ENCODE measurements at places on chromosomes 6 and 20.

DNA sequence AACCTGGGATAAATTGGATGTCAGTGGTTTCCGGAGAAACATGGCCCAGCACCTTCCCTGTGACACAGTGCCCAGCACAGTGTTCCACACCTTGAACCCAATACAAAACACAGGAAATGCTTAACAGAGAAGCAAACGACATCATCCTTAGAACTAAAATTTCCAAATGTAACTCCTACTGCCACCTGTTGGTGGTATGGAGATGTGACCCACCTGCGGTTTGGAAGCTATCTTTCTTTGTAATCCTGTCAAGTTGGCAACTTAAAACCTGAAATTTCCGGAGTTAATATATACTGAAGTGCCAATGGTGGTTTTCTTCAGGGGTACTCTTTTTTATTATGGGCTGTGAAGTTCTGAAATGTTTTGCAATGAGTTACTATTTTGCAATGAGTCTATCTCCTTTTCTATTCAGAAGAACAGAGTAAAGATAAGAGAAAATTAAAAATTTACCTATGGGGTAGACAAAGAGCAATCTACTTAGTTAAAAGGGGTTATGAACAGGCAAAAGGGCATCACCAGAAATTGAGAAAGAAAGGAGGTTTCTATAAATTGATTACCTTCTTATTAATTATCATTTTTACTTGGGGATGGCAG is 658.8 kb downstream of the PTPRT start:
- peak; percentile 13 for DNase-seq

DNA sequence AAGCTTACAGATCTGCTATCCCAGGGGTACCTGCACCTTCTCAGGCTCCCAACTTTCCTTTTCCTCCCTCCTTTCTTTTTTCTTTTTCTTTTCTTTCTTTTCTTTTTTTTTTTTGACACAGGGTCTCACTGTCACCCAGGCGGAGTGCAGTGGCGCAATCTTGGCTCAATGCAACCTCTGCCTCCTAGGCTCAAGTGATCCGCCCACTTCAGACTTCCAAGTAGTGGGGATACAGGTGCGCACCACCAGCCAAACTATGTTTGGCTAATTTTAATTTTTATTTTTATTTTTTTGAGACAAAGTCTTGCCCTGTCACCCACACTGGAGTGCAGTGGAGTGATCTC is 36.0 kb downstream of the PIM1 start:
- DNase-seq, result no peak

- no peak for DNase-seq
Observed at GRCh38 chr20:21632735-21633053, 72.8 kb upstream of the PAX1 start.

- no peak for DNase-seq
Observed at GRCh38 chr20:48283470-48284110, 498.3 kb upstream of the SULF2 start.

- DNase-seq, result no peak
Observed at GRCh38 chr6:167236239-167236571, 54.9 kb upstream of the UNC93A start.

Measured in DMS79 treated with DMSO at 0.1 percent for 48 hours (cell line).